ENCODE measurements at places on chromosomes 2 and 18.

GRCh38 chr2:137298377-137298776 lies 533.0 kb downstream of the THSD7B start:
- DNase-seq, result no peak

- DNase-seq, result peak; percentile 73
These were observed at the start of gene B3GNT2 for GRCh38 chr2:62195421-62196277. B3GNT2 (plus strand) TSS chr2:62196115; CDS start chr2:62222221, 26,106 bp downstream.

- DNase-seq, result no peak
These were observed 192.8 kb upstream of the RAB12 start for GRCh38 chr18:8416212-8417019.

- no peak for DNase-seq
These were observed 53.8 kb upstream of the ASB18 start for GRCh38 chr2:236317938-236318396.

DNA sequence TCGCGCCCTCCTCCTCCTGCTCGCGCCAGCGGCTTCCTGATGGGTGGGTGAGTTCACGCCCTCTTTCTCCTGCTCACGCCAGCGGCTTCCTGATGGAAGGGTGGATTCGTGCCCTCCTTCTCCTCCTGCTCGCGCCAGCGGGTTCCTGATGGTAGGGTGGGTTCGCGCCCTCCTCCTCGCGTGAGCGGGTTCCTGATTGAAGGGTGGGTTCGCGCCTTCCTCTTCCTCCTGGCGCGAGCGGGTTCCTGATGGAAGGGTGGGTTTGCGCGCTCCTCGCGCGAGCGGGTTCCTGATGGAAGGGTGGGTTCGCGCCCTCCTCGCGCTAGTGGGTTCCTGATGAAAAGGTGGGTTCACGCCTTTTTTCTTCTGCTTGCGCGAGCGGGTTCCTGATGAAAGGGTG lies 62.0 kb upstream of the MGAT5 start:
- DNase-seq, result no peak

- no peak for DNase-seq
These were observed 24.5 kb upstream of the HPCAL1 start for GRCh38 chr2:10278029-10278762.

- DNase-seq, result no peak
These were observed 146.2 kb downstream of the EPHA4 start for GRCh38 chr2:221425891-221426290.

DNA sequence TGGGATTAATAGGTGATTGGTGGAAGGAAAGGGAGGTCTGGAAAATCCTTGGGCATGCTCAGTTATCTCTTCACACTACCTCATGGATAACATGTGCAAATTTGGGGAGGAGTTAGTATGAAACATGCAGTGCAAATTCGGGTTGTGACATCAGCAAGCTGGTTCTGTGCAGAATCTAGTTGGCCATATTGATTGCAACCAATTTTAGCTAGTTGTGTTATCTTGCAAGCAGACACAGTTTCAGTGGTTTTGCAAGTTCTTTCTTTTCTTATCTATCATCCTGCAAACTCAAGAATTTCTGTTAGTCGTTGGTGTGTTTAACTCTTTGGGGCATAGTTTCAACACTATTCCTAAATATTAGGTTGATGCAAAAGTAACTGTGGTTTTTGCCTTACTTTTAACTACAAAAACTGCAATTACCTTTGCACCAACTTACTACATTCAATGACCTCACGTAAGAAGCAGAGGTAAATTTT lies 135.4 kb downstream of the PTH2R start:
- no peak for DNase-seq

- no peak for DNase-seq
These were observed 27.1 kb downstream of the CREG2 start for GRCh38 chr2:101360232-101360631.

GRCh38 chr2:11419781-11420180 lies 46.2 kb downstream of the E2F6 start:
- DNase-seq, result no peak

DNA sequence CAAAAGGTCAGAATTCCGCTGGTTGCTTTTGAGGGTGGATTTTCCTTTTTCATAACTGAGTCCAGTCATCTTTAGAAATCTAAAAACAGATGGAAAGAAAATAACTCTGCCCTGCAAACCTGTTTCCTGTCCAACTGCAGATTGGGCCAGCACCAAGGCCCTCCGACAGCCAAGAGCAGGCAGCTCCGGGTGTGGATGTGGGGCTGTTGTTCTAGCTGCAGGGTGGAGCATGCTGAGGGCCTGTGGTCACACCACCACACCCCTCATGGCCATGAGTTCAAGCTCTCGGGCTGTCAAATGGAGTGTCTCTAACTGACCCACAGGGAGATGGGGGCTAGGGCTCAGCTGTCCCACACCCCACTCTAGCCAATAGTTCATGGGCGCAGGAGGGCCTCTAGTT lies 69.3 kb upstream of the BZW1 start:
- no peak for DNase-seq
